ENCODE measurements at places on chromosomes 5 and 9.

- DNase-seq: no peak
Observed at GRCh38 chr5:129820-130219, 37.9 kb downstream of the PLEKHG4B start.

GRCh38 chr5:64872044-64872443 lies 103.3 kb downstream of the CWC27 start:
- DNase-seq: no peak

GRCh38 chr5:36029914-36030313 lies 36.8 kb downstream of the UGT3A2 start:
- DNase-seq: no peak

DNA sequence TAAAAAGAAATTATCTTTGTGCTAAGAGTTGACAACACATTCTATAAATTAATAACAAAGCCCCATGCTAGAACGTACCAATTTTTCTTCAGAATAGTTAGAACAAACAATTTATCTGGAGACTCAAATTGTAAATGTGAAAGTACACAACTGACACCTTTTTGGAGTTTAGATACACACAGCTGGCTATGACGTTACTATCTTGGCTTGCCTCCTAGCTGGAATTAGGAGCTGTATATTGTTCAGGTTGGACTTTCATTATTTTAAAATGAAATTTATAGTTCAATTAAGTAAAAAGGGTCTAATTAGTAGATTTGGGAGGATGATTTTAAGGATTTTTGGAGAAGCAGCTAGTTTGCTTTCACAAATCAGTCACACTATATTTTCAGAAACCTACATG lies 393.9 kb upstream of the RIOK2 start:
- no peak for DNase-seq

DNA sequence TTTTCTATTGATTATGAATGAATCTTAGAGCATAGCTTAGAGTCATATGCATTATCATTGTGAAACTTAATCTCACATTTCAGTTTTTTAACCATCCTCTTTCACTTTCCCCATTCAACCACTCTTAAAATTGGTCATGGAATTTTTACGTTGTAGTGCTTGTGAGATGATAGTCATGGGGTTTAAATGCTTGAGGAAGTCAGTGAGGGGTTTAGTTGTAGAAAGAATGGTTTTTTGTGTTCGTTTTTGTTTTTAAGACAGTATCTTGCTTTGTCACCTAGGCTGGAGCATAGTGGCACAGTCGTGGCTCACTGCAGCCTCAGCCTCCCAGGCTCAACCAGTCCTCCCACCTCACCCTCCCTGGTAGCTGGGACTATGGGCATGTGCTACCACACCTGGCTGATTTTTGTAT lies 19.6 kb downstream of the UGCG start:
- DNase-seq: no peak

DNA sequence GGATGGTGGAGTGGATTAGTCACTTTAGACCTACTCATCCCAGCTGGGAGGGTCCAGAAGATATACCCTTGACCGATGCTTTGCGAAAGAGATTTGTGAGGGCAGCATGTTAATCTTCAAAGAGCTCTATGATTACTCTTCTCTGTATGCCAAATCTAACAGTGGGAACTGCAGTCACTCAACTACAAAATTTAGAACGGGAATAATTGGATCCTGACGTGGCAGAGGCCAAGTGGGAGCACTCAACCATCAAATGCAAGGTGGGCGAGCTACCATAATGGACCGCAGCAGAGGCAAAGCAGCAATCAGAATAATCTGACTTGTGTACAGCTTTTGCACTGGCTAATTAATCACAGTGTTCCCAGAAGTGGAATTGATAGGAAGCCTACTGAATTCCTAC lies 20.4 kb downstream of the NSA2 start:
- DNase-seq: no peak

- no peak for DNase-seq
Observed at GRCh38 chr9:27447031-27447683, 76.9 kb upstream of the IFNK start.

- DNase-seq: no peak
Observed at GRCh38 chr5:10563110-10563944, 543 bp upstream of the ANKRD33B start.

GRCh38 chr5:59685191-59685530 lies 208.4 kb downstream of the PDE4D start:
- DNase-seq: no peak

- DNase-seq: no peak
Observed at GRCh38 chr5:122263352-122264030, 48.5 kb upstream of the SNCAIP start.

DNA sequence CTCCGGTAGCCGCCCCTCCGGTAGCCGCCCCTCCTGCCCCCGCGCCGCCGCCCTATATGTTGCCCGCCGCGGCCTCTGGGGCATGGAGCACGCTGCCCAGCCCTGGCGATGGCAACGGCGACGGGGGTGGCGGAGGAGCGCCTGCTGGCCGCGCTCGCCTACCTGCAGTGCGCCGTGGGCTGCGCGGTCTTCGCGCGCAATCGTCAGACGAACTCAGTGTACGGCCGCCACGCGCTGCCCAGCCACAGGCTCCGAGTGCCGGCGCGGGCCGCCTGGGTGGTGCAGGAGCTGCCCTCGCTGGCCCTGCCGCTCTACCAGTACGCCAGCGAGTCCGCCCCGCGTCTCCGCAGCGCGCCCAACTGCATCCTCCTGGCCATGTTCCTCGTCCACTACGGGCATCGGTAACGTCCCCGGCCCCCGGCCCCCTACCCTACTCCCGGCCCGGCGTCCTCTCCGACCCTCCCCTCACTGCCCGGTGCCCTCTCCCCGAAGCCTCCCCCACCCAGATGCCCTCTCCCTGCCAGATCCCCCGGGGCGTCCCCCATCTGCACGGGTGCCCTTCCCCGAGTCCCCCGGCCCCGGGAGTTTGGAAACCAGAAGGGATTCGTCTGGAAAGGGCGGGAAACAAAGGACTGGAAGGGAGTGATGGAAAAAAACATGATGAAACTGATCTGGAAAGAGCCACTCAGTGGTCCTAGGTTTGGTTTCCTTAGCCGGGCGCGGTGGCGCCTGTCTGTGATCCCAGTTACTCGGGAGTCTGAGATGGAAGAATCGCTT lies 417 bp downstream of the SRD5A1 start:
- no peak for DNase-seq

GRCh38 chr9:120043448-120043847 lies 536.5 kb downstream of the CDK5RAP2 start:
- no peak for DNase-seq

DNA sequence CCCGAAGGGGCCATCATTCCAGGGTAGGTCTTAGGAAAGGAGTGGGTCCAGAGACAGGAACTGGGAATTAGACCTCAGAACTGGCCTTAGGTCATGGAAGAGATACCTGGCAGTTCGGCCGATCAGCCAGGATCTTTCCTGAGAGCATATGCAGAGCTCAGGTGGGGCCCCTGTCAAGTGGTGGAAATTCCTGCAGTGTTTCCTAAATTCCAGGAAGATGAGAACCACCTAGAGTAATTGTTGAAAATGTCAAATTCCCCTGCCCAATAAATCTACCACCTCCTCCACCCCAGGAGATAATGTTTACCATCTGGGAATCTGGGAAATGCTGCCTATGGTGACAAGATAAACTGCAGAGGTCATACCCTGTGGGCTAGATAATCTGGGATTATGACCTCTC lies 14.6 kb downstream of the TMEM171 start:
- no peak for DNase-seq

GRCh38 chr9:107751567-107752210 lies 262.1 kb upstream of the KLF4 start:
- DNase-seq: no peak

DNA sequence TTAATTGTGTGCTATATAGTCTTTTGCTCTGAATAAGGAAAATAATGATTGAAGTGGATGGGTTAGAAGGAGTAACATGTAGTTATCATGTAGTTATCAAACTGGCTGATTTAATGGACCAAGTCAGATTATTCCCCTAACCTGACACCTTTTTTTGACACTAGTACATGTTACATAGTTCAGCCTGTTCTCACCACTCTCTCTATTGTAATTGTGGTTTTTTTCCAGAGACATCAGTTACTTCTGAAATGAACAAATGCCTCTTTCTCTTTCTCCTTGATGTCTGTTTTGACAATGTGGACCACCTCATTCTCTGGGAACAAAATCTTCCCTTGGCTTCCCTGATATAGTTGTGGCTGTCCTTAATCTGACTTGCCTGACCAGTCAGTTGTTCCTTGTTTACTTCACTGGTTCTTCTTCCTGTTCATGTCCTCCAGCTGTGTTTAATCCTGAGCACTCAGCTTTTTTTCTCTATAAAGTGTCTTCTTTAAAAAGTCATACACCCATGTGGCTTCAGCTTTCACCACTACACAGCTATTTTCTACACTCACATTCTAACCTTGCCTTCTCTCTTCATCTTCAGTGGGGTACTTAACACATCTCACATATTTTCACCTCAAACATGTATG lies 243.4 kb downstream of the ARRDC3 start:
- DNase-seq: no peak

- no peak for DNase-seq
Observed at GRCh38 chr9:116990592-116990991, 303.5 kb downstream of the TRIM32 start.

DNA sequence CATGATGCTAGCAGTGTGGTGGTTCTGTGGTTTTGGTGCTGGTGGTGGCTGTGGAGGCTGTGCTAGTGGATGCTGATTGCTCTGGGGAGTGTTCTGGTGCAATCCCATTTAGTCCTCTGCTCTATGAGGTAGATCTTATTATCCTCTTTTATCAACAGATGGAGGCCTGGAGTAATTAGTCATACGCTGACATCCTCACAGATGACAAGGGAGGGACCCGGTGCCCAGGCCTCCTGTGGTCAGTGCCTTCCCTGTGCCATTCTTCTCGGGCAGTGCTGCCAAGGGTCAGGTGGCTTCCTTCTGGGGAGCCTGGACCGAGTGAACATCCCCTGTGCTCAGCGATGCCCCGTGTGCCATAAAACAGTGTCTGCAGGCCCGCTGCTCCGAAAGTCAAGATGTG lies 74.5 kb downstream of the COL5A1 start:
- DNase-seq: no peak

GRCh38 chr9:20224756-20225155 lies 397.5 kb downstream of the MLLT3 start:
- DNase-seq: no peak

DNA sequence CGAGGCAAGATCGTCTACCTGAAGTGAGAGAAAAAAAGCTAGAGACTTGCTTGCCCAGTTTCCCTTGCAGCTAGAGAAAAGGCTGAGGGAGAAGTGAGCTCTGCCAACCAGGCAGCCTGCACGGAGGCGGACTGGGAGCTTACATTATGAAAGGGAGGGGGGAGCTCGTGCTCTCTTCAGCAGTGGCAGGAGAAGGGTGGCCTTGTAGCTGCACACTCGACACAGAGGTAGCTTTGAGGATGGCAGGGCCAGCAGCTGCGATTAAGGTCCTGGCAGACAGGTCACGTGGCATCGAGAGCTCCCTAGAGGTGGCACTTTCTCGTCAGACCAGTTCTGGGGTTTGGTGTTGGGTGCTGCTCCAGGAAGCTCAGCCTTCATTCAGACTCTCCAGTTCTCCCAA lies 26.7 kb downstream of the APBA1 start:
- no peak for DNase-seq

DNA sequence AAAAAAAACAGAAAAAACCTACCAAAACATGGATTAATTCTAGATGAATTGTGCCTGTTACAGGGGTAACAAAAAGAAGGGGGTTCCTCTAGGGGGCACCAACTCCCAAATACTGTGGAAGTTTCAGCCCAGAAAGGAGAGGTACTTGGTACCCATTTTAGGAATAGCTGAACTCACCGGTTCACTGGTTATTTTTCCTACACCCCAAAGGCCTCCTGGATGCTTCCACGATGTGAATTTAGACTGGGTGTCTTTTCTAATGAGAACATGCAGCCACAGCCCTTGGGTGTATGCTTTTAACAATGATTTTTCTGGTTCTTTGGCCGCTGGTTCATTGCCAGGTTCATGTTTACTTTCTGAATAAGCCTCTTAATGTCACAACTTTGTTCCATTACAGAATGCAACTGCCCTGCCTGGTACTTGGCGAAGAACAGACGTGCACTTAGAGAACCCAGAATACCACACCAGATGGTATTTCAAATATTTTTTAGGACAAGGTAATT lies 46.7 kb downstream of the GARNL3 start:
- DNase-seq: peak; percentile 9

DNA sequence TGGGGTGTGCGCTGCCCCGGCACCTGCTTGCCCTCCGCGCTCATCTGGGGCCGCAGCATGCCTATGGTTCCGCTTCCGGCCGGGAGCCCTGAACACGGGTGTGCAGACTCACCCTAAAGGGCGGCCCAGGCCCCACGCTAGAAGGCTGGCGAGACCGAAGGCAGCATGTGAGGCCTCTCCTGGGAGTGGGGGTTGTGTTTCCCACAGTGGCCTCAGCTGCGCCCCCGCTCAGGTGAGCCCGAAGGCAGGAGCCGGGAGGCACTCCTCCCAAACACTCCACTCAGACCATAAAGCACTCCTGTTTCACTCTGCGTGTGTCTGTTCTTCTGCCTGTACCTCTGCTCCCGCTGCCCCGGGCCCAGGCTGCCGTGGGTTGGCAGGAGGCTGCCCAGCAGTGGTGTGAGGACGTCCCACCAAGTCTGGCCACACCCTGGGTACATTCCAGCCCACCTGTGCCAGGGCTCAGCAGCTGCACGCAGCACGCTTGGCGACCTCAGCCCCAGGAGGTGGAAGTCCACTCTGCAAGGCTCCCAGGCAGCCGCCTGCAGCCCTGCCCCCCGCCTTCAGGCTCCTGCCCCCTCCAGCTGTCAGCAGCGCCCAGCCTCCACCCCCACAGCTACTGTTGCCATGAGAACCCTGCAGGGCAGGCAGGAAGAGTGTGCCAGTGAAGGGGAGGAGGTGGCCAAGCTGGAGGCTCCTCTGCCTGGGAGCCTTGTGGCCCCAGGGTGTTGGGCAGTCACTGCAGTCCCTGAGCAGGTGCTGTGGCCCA lies 1.2 kb upstream of the AJM1 start:
- DNase-seq: peak; percentile 32

- DNase-seq: peak; percentile 30
Observed at GRCh38 chr9:12464910-12465512, 228.2 kb upstream of the TYRP1 start.

DNA sequence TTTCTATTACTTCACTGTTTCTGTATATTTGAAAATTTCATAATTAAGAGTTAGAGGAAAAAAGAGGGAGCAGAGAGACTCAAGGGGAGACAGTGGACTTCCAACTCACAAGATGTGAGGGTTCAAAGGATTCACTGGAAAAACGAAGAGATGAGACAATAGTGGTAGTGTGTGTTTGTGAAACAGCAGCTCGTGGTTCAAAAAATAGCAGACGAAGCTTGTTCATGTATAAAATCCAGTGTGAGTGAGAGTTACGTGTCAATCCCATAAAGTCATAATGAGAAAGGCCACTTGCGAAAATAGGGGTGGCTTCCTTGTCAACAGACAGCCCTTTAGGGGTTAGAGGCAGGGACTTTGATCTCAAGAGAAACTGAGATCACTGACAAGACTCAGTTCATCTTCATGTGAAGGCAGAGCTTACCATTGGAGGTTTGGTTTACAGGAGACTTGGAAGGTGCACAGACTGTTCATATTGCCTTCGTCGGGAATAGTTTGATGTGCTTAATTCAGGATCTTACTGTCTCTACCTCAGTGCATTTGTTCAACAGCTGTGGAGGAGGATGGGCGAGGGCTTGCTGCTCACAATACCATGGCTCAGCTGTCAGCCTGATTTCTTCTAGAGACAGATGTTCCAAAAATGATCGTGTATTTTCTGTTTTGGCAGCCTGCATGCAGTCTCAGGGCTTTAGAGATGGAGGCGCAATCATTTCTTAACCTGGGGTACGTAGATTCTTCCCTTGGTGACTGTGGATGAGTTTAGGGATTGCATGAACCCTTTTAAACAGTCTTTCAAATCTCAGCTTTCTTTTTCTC lies 105.7 kb upstream of the KLF9 start:
- DNase-seq: no peak
